ENCODE measurements at places on chromosomes 5 and 9. TPM values are rescaled to one million over a fixed set of nuclear protein-coding genes. Genes with fewer than 3 reads are reported as not detected.

The ERCC8 gene
- polyA plus RNA-seq, result 6.2 TPM

The IFNE gene
- polyA plus RNA-seq, result not detected

The DMGDH gene
- polyA plus RNA-seq, result 0.56 TPM

The ANKRD34B gene
- 1.5 TPM for polyA plus RNA-seq

The GSN gene
- 183 TPM for polyA plus RNA-seq

The KIAA1191 gene
- 44.7 TPM for polyA plus RNA-seq
